Left kidney (tissue), 8 donors: ENCODE measurements at places on chromosomes 1 and 21.
A peak's percentile ranks its signal among the peaks of the same experiment; 100 is the strongest.

DNA sequence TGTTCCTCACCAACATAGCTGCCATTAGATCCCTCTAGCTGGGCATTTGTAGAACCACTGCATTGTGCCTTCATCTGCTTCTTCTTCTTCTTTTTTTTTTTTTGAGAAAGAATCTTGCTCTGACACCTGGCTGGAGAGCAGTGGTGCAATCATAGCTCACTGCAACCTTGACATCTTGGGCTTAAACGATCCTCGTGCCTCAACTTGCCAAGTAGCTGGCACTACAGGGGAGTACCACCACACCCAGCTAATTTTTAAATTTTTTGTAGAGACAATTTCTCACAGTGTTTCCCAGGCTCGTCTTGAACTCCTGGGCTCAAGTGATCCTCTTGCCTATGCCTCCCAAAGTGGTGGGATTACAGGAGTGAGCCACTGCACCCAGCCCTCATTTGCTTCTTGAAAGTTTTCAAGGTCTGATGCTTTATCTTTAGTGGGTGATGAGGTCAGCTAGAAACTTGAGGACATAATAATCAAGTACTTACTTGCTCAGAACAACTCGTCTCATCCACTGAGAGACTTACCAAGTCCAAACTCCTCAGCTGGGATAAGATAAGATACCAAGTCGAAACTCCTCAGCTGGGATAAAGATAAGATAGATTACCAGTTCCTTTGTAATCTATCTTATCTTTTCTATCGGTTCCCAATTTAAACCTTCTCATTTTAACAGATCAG lies 71.5 kb downstream of the MACF1 start:
- no peak for DNase-seq

- no peak for DNase-seq
These were observed 5.9 kb upstream of the MYOM3 start for GRCh38 chr1:24117722-24118409.

GRCh38 chr1:4416189-4416588 lies 238.2 kb upstream of the AJAP1 start:
- DNase-seq: no peak

GRCh38 chr1:11961230-11961629 lies 19.0 kb upstream of the MFN2 start:
- DNase-seq: peak; percentile 67

- DNase-seq: peak; percentile 46
These were observed 39.7 kb downstream of the GNG12 start for GRCh38 chr1:67793562-67793961.

DNA sequence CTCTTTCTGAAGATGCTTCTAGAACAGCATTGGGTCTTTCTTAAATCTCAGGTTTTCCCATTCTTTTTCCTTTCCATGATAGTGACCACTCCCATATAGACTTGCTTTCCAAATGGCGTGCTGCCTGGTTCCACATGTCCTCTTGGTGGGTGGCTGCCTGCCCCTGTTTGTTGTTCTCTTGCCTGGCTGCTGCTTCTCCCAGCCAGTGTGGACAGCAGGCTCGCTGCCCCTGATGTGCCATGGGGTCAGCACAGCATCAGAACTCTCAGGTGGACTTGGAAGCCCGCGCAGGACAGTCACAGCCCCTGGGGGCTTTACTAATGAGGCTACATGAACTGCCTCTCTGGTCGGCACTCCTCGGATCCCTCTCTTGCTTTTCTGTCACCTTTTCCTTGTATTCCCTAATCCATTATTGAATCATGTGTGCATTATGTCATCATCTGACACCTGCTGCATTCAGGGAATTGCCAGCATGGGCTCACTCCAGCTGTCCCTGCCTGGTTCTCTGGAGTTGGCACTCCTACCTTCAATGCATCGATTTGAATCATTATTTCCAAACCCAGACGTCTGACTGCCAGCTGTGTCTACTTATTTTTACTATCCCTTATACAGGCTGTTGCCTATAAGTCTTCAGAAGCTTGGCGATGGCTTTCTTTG lies 100.5 kb upstream of the COA6 start:
- no peak for DNase-seq

- DNase-seq: no peak
These were observed 285.0 kb downstream of the LRRC40 start for GRCh38 chr1:69920426-69920825.

DNA sequence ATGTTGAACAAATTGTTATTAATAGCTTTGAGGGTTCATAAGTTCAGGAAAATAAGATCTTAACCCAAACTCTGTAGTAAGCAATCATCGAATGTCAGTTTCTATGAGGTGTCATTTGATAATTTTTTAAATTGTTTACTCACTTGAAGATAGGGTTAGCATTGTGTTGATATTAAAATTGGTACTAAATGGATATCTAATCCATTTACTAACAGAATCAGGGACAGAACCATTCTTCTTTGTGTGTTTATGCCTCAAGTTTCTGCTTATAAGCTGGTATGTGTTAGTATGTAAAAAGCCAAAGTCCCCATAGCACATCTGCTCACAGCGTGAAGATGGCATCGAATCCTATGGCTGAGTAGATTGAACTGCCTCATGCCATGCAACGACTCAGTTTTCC lies 13.4 kb downstream of the DDR2 start:
- no peak for DNase-seq

- DNase-seq: no peak
These were observed 31.8 kb downstream of the ZNF644 start for GRCh38 chr1:90989990-90990389.

DNA sequence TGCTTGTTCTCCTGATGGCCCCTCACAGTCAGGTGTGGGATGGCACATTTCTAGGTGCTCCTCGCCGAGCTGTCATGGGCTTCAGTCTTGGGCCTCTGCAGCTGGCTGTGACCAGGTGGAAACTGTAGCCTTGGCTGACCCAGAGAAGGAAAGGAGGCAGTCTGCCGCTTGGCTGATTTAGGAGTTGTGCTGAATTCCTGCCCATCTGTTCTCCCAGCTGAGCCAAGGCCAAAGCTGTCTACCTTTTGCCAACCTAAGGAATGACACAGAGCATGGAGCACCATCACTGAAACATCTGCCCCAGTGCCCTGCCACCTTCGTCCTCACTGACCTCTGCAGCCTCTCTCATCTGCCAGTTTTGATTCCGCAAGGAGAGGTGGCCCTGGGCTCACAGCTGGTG lies 27.9 kb downstream of the UTP25 start:
- DNase-seq: no peak

- DNase-seq: no peak
These were observed 101.0 kb downstream of the KIF26B start for GRCh38 chr1:245255783-245256182.

DNA sequence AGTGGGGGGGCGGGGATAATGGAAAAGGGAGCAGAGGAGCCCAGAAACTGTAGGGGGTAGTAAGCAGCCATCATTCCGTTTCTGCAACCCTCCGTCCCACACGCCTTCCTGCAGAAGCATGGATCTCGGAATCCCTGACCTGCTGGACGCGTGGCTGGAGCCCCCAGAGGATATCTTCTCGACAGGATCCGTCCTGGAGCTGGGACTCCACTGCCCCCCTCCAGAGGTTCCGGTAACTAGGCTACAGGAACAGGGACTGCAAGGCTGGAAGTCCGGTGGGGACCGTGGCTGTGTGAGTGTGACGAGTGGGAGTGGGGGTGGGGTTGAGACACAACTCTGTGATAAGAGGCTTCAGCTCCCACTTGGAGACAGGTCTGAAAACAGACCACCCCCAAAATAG lies 706 bp downstream of the CREB3L4 start:
- no peak for DNase-seq

DNA sequence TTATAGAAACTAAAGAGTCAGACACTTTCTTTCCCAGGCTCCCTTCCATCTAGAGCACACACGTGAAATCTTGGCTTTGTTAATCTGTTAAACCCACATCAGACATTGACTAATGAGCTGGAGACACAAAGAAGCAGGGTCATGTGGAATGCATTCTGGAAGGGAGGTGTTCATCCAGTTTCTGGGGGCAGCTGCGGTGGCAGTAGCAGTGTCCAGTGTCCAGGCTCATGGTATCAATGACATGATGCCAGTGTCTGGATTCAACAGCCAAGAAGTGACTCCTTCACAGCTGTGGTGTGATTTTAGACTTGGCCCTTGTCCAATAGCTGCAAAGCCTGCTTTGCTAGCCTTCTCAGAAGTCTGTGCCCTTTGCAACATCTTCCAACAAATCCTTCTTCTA lies 95.2 kb downstream of the NTPCR start:
- DNase-seq: peak; percentile 33

- no peak for DNase-seq
These were observed 104.8 kb downstream of the GDAP2 start for GRCh38 chr1:117824616-117825015.

- no peak for DNase-seq
These were observed 17.3 kb downstream of the DDR2 start for GRCh38 chr1:162649583-162649982.

- DNase-seq: no peak
These were observed 12.8 kb upstream of the IFI44L start for GRCh38 chr1:78607334-78607927.

GRCh38 chr1:224435318-224435763 lies 744 bp upstream of the WDR26 start:
- no peak for DNase-seq

DNA sequence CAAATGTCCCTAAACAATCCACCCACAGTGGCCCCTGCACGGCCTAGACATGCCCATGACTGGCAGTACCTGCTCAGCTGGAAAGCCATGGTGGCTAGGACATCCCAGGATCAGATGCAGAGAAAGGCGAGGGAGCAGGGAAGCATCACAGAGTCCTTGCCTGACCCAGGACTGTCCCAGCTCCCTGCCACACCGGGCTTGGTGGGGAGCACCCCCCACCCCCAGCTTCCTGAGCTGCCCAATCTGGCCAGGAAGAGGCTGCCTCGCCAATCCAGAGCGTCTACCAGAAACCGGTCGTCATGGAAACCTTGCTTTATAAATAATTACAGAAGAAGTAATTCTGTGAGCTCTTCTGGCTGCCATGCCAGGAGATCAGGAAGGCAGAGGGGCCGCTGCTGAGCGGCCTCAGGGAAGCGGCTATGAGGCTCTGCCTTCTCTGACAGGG lies 34.8 kb downstream of the ACOT7 start:
- peak; percentile 66 for DNase-seq

DNA sequence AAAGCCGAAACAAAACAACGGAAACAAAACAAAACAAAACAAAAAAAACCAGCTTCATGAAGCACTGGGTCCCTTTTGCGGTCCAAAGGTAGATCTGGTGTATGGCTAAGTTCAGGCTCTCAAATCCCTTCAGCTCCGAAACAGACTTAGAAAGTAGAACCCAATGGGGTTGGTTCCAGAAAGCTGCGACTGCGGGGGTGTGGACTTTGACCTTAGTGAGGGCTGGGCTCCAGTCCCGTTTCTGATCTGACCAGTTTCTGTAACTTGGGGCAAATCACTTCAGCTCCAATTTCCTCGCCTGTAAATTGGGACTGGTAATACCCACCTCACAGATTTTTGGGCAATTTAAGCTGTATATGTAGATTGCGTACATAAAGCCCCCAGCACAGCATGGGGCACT lies 105.2 kb downstream of the ZSCAN20 start:
- no peak for DNase-seq

GRCh38 chr1:194296201-194296600 lies 1109.8 kb upstream of the B3GALT2 start:
- DNase-seq: no peak

- DNase-seq: no peak
These were observed 6.7 kb upstream of the SNAPIN start for GRCh38 chr1:153651771-153652170.

GRCh38 chr1:33410091-33410701 lies 20.7 kb downstream of the PHC2 start:
- DNase-seq: no peak

DNA sequence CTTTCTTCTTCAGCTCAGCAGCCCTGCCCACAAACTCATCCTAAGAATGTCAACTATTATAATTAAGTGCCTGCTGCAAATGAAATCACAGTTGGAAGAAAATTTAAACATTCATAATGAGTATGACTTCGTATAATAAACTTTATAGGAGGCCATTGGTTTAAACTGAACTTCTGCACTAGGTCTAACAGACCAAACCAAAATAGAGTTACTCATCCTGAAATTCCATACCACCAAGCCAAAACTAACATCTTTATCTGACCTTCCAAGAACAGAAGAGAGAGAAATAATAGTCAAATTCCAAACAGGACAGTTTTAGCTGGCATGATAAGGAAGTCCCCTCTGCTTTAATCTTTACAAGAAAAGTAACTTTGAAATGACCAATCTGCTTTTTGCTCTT lies 472.4 kb upstream of the PRMT6 start:
- no peak for DNase-seq

GRCh38 chr1:12851779-12852178 lies 3.3 kb upstream of the HNRNPCL1 start:
- no peak for DNase-seq

DNA sequence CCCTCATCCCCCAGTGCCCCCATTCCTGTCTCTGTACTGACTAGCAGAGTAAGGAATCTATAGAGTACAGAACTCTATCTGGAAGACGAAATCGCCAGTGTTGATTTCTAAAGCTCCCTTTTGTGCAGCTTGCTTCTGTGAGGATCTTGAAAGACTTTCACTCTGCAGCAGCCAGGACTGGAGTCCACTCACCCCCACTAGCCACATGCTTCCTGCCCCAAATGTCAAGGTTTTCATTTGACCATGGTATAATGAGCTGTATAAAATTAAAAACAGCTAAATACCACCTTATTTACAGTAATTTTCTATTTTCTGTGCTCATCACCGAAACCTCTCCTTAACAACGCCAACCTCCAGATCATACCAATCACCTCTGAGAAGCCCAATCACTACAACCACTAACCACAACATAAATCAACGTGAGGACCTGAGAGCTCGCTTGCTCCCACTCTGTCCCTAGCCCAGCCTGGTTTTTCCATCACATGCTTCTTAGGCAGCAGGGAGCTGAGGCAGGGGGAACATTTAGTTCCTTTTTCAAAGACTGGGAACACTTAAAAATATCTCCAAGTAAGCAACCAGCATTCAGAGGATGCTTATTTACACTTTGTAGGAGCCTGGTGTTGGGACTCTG lies 56.1 kb upstream of the IRF2BP2 start:
- no peak for DNase-seq

DNA sequence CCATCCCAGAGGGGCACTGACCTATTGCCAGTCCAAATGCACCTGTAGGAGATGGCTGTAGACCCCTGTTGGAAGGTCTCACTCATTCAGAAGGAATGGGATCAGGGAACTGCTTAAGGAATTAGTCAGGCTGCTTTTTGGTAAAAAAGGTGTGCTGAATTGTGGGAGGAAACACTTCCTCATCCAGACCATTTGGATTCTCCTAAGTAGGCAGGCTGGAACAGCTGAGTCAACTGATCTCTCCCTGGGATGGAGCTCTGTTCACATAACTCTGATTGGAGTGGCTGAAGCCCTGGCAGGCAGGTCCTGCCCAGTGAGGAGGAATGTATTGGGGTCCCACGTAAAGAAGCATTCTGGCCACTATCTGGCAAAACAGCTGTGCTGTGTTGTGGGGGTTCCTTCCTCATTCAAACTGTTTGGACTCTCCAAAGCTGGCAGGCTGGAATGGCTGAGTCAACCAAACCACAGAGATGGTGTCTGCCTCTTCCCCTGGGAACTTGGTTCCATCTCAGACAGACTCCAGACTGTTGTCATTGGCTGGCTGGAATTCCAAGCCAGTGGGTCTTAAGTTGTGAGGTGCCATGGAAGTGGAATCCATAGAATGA lies 70.7 kb upstream of the PDC start:
- no peak for DNase-seq
